ENCODE measurements at places on chromosomes 5 and 9. TPM values are rescaled to one million over a fixed set of nuclear protein-coding genes. Genes with fewer than 3 reads are reported as not detected.
A peak's percentile ranks its signal among the peaks of the same experiment; 100 is the strongest.

Gene PDE6A
- total RNA-seq = not detected

Gene GNE
- total RNA-seq = 16.3 TPM

Gene GLDC
- not detected for total RNA-seq

Gene NTNG2
- total RNA-seq = 10.9 TPM

DNA sequence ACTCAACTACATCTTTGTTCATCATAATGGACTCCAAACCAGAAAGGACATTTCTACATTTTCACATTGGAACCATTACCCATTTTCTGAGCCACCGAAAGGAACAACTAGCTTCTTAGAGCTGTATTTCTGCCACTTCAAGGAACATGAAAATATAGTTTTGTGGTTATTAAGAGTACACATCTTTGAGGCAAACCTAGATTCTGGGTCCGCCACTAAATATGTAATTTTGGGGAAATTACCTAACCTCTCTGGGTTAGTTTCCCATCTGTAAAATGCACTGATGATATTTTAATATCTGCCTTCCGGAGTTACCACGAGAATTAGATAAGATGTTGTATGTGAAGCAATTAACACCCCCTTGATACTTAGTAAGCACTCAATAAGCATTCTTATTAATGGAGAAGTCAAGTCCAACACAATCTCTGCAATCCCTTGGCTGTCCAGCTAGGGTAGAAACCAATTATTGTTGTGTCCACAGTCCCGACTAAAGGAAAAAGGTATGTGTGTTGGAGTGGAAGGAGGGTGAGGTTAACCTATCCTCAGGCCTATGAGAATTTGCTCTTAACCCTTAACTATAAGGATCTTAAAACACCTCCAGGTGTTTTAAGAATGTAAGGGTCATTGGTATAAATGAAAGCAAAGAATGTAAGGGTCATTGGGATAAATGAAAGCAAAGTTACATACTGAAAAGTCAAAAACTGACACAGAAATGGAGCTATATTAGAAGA, 94.0 kb upstream of the PTGER4 start:
- peaks cover 3% of the 10 kb centered on the region for H3K36me3 ChIP-seq
- H3K27me3 ChIP-seq = no peaks in the 10 kb centered on the region
- peaks cover under 1% of the 10 kb centered on the region for H3K4me1 ChIP-seq
- H3K4me3 ChIP-seq = no peak overlapping the region
- H3K27ac ChIP-seq = no peak overlapping the region
- DNase-seq = no peak

DNA sequence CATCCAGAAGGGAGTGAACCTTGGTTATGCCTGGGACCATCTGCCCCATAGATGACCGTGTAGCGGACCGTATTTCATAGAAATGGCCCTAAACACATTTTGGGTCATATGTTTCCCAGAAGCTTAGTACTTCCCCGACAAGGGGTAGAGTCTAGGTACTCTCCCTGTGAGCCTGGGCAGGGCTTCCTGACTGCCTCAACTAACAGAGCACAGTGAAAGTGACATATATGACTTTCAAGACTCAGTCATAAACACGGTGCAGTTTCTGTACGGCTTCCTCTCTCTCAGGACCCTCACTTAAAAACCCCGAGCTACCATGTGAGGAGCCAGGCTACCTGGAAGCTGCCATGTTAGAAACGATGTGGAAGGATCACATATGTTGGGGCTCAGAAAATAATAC, 20.9 kb downstream of the C9orf57 start:
- no peak overlapping the region for H3K27ac ChIP-seq
- H3K4me1 ChIP-seq = peaks cover 5% of the 10 kb centered on the region
- no peaks in the 10 kb centered on the region for H3K36me3 ChIP-seq
- peaks cover 10% of the 10 kb centered on the region for H3K27me3 ChIP-seq
- DNase-seq = no peak

DNA sequence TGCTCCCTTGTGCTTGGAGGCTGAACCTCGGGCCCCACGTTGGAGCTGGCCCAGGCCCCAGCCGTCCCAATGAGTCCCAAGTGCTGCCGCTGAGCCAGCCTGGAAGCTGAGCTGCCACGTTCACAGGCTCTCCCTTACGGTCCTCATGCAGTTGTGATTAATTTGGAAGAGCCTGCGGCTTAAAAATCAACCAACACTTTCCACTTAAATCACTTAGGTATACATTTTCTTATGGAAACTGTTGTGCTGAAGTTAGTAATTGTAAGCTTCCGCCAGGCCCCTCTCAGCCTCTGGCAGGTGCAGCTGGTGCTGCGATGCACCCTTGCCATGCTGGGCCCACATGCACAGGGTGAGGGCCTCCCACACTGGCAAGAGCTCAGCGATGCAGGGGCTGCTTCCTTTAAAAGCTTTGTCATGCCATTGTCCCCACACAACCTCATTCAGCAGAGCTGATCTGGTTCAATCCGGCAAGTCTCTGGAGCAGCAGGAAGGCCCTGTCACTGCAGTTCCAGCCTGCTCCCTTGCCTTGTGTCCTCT, 61.0 kb downstream of the IPPK start:
- no peak overlapping the region for H3K27ac ChIP-seq
- H3K27me3 ChIP-seq = no peaks in the 10 kb centered on the region
- H3K4me3 ChIP-seq = no peak overlapping the region
- no peaks in the 10 kb centered on the region for H3K4me1 ChIP-seq
- no peak for DNase-seq
- peaks cover 9% of the 10 kb centered on the region for H3K36me3 ChIP-seq

GRCh38 chr9:91817493-91818224, 132.4 kb downstream of the ROR2 start:
- no peaks in the 10 kb centered on the region for H3K4me1 ChIP-seq
- no peaks in the 10 kb centered on the region for H3K36me3 ChIP-seq
- peaks cover 7% of the 10 kb centered on the region for H3K27me3 ChIP-seq
- DNase-seq = no peak
- no peak overlapping the region for H3K27ac ChIP-seq
- no peak overlapping the region for H3K4me3 ChIP-seq

DNA sequence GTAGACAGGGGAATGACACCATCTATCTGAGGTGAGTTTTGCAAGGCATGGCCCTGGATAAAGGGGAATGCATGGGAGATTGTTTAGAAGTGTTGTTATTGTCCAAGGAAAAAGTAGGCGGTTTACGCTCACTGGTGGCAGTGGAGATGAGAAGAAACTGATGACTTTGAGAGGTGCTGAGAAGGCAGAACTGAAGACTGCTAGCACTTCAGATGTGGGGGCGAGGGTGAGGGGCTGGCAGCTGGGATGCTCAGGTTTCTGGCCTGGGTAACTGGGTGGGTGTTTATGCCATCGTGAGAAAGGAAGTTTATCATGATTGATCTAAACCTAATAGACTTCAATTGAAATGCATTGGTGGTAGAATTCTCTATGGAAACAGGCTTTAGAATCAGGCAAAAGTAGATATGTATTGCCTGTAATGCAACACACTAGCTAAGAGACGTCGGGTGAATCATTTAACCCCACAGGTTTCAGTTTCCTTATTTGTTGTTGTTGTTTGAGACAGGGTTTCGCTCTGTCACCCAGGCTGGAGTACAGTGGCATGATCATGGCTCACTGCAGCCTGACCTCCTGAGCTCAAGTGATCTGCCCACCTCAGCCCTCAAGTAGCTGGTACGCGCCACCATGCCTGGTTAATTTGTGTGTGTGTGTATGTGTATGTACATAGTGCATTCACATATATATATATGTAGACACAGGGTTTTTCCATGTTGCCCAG, 123.5 kb downstream of the SLC24A2 start:
- DNase-seq = no peak
- H3K4me1 ChIP-seq = peaks cover 3% of the 10 kb centered on the region
- H3K4me3 ChIP-seq = no peak overlapping the region
- H3K27ac ChIP-seq = no peak overlapping the region
- H3K36me3 ChIP-seq = no peaks in the 10 kb centered on the region

DNA sequence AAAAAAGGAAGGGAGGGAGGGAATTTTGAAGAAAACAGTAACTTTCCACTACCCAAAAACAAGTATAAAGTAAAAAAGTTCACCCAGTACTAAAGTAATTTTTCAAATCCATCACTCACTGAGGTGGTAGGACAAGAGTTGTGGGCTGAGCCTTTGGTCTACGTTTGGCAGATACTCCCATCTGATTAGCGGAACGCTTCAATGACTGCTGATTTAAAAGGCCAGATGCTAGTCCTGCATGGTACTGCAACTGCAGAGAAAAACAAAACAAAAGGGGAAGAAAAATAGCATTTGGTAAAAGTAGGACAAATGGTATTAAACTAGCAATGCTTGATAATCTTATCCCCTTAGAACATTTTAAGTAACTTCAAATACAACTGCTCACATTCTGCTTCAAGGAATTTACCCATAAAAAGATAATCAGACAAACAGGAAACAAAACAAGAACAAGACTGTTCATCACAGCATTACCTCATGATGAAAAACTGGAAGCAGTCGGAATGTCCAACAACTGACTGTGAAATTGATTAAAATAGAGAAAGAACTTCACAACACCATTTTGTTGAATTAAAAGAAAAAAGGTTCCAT, 65.4 kb downstream of the MED27 start:
- H3K27ac ChIP-seq = no peak overlapping the region
- no peak overlapping the region for H3K4me3 ChIP-seq
- no peaks in the 10 kb centered on the region for H3K27me3 ChIP-seq

DNA sequence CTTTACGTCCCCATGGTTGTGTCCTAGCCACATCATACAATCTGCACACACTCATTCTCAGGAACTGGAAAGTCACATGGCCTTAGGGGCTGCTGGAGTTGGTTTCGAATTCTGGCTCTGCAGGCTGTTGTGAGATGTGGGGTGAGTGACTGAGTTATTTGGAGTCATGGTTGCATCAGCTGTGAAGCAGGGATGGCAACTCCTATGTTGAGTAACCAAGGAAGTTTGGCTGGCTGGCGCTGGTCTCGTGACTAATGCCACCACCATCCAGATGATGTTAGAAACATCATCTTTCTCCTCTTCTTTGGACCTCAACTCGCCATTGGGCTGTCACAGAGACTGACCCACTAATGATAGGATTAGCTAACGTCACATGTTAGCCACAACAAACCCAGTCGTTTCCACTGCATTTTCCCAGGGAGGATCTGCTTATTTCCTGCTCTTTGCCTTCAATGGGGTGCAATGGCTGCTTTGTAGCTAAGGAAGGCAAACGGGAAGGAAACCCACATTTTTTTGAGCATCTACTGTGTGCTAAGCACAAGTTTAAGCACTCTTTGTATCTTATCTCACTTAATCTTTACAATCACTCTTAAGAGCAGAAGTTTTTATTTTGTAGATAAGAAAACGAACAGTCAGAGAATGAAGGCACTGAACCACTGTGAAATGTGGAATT, 78.1 kb upstream of the UBTD2 start:
- no peak for DNase-seq
- H3K27ac ChIP-seq = peak overlapping the region; percentile 18
- no peaks in the 10 kb centered on the region for H3K27me3 ChIP-seq
- peaks cover 13% of the 10 kb centered on the region for H3K4me1 ChIP-seq
- no peaks in the 10 kb centered on the region for H3K36me3 ChIP-seq

DNA sequence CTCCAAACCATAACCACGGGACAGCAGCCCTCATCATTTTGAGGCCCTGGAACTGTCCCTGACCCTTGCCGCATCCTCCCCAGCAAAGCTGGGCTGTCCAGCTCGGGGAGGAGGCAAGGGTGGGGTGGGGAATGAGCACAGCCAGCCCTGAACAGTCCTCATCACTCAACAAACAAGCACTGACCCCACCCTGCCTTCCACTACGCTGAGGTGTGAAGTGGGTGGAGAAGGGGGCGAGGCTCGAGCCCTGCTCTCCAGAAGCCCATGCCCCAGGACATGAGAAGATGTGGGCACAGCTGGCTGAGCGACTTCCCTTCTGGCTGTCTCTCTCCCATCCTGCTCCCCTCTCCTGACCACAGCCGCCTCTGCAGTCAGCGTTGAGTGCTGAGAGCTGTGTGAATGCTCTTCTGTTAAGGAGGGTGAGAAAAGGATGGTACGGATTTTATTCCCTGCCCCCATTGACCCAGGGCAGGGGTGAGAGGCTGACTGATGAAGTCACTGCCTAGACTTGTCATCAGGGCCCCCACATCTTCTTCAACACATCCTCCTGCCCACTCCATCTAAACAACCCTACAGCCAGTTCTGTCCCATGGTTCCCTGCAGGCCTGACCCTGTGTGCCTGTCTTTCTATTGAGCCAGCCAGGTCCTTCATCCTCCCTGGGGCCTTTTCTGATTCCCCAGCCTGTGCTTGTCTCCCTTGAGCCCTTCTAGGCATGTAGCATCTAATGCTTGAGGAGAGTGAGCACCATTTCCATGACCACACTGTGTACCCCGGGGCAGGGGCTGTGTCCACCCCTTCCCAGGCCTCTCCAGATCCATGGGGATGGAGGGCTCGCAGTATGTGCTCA, 276.0 kb downstream of the FSTL4 start:
- H3K27me3 ChIP-seq = no peaks in the 10 kb centered on the region
- no peak for DNase-seq
- no peaks in the 10 kb centered on the region for H3K36me3 ChIP-seq

GRCh38 chr5:132962429-132963021, 909 bp downstream of the AFF4 start:
- H3K4me3 ChIP-seq = peak overlapping the region; percentile 97
- H3K27me3 ChIP-seq = no peaks in the 10 kb centered on the region
- H3K27ac ChIP-seq = peak overlapping the region; percentile 96

DNA sequence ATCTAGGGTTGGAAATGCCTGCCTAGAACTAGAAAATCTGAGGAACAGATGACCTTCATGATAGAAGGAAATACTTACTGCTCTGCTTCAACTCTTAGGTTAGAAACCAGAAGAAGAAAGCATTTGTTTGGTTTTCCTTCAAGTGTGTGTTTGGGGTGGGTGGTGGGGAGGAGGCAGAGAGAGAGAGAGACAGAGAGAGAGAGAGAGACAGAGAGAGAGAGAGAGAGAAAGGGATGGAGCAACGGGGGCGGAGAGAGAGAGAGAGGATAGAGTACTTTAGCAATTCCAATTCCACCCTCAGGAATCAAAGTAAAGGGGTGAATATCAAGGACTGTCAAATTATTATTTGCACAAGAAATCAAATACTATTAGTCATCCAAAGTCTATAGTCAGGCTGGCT, 29.2 kb upstream of the GCNT4 start:
- H3K36me3 ChIP-seq = no peaks in the 10 kb centered on the region
- H3K27me3 ChIP-seq = no peaks in the 10 kb centered on the region
- H3K4me3 ChIP-seq = no peak overlapping the region
- H3K27ac ChIP-seq = no peak overlapping the region

GRCh38 chr9:92608241-92608908, 61.6 kb downstream of the IPPK start:
- H3K36me3 ChIP-seq = peaks cover 12% of the 10 kb centered on the region
- no peak for DNase-seq
- no peaks in the 10 kb centered on the region for H3K4me1 ChIP-seq
- H3K27ac ChIP-seq = no peak overlapping the region
- H3K27me3 ChIP-seq = no peaks in the 10 kb centered on the region

GRCh38 chr9:122126331-122127261, 33.0 kb downstream of the NDUFA8 start:
- peak overlapping the region; percentile 77 for H3K4me3 ChIP-seq
- H3K36me3 ChIP-seq = no peaks in the 10 kb centered on the region
- peaks cover 23% of the 10 kb centered on the region for H3K4me1 ChIP-seq
- peak overlapping the region; percentile 77 for H3K27ac ChIP-seq
- DNase-seq = no peak
